ENCODE measurements at places on chromosomes 2 and 18.

GRCh38 chr18:31197676-31198075, 35.0 kb upstream of the DSC1 start:
- no peak for DNase-seq

DNA sequence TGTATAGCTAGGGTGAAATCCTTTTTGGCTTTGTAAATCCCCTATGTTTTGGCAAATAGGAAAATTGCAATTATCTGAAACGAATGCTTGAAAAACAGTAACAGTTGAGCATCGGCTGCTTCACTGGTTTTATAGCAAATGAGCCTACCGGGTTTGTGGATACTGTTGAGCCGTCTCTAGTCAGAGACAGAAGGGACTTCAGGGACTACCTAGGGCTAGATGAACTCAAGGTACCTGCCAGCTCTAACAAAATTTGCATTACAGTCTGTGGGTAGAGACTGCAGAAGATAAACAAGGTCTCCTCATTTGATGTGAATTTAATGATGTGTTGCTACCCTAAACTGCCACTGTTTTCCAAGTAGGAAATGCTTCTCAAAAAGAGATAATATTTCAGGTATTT, 101.1 kb downstream of the EML6 start:
- no peak for DNase-seq

GRCh38 chr18:32891130-32891529, 118.3 kb upstream of the KLHL14 start:
- no peak for DNase-seq

DNA sequence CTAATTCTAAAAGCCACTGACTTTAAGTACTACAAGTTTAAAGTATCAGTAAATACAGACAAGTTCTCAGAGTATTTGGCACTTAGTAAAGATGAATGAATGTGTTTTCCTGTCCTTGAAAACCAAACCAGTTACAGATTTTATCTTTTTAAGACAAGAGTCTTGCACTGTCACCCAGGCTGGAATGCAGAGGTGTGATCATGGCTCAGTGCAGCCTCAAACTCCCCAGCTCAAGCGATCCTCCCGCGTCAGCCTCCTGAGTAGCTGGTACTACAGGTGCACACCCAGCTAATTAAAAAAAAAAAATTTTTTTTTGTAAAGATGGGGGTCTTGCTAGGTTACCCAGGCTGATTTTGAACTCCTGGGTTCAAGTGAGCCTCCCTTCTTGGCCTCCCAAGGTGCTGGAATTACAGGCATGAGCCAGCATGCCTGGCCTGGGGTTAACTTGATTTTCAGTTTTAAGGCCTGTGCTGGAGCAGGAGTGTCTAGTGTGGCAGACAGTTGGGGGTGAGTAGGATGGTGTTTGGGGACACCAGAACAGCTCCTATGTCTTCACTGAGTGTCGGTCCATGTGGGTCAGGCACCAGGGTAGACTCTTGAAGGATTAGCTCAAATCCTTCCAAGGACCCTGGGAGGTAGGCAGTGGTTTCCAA, 9.7 kb downstream of the RPS7 start:
- no peak for DNase-seq

GRCh38 chr2:19358242-19359020, at the start of gene OSR1:
Gene OSR1 (minus strand): TSS chr2:19358623. CDS start chr2:19353805, 4,818 bp downstream.
- no peak for DNase-seq

GRCh38 chr18:923144-923866, 18.6 kb downstream of the ADCYAP1 start:
- no peak for DNase-seq

- DNase-seq = no peak
Observed at GRCh38 chr2:137173463-137173862, 408.1 kb downstream of the THSD7B start.

DNA sequence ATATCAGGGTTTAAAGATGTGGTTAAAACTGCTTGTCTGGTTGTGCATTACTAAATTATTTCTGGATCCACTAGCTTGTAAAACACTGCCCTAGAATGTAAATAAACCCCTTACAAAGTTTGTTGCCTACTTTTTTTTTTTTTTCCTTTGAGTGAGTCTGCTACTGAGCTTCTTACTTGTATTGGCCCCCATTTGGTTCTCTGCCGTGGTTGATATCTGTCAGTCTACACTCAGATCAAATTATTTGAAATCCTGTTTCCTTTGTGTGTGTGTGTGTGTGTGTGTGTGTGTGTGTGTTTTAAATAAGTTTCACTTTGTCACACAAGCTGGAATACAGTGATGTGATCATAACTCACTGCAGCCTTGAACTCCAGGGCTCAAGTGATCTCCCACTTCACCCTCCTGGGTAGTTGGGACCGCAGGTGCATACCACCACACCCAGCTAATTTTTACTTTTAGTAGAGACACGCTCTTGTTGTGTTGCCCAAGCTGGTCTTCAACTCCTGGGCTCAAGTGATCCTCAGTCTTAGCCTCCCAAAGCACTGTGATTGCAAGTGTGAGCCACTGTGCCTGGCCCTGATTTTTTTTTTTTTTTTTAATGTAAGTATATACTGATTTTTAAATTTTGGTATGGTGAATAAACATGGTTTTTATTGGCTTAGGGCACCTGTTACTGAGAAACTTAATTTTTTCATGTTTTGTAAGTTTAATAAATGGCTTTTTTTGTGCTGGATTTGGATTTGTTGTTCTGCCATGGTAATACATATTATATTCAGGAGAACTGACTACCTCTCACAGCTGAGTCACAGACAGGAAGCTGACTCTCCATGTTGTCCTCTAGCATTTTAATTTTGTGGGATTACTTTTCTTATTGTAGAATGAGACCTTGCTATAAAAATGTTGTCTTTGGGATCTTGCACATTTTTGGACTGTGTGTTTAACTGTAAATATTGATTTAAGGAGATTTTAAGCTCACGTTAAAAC, 48.5 kb downstream of the MAP4K4 start:
- no peak for DNase-seq

DNA sequence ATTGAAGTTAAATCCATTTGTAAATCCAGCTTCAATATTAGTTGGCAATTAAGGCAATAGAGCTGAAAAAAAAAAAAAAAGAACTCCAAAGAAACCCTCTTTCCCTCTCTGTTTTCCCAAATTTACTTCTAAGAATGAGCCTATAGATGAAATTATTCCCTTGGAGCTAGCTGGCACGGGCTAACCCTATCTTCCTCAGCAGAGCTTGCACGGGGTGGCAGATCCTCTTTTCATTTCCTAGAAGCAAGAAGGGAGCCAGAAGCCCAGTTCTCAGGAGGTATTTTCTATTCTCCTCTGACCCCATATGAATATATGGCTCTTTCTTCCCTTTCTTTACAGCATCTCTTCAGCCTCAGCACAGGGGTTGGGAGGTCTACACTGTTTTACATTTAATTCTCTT, 426.0 kb downstream of the TGIF1 start:
- no peak for DNase-seq

- DNase-seq = no peak
Observed at GRCh38 chr2:62306751-62307468, 111.0 kb downstream of the B3GNT2 start.

- DNase-seq = no peak
Observed at GRCh38 chr2:36359067-36359466, 3.5 kb downstream of the CRIM1 start.

DNA sequence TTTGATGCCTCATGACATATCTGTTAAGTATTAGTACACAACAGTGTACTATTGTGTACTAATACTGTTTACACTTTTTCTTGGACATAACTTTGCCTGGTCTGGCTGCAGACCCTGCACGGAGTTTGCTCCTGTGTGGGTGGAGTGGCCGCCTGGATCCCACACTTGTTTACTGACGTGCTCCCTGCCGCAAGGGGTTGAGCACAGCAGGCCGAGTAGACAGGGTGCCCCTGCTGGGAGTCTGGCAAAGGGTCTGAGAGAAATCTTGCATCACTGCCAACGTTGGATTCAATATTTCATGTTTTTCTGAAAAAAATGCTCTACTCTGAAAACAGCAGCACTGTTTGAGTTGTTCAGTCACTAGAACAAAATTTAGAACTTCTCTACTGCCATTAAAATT, 59.0 kb downstream of the PDK1 start:
- DNase-seq = no peak

DNA sequence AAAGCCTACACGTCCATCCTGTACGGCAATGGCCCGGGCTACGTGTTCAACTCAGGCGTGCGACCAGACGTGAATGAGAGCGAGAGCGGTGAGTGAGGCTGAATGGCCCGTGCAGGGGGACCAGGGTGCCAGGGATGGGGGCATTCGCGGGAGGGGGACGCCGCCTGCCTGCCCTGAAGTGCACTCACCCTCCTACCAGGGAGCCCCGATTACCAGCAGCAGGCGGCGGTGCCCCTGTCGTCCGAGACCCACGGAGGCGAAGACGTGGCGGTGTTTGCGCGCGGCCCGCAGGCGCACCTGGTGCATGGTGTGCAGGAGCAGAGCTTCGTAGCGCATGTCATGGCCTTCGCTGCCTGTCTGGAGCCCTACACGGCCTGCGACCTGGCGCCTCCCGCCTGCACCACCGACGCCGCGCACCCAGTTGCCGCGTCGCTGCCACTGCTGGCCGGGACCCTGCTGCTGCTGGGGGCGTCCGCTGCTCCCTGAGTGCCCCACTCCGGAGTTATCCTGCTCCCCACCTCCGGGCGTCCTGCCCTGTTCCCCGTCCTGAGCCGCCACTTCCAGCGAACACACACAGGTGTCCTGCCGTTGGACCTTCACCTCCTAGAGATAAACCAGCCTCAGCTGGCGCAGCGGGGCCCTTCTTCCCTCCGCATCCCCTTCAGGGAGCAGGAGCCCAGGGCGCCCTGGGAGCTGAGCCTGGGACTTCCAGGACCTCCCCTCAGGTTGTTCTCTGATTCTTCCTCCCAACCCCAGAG, 2.9 kb downstream of the ALPI start:
- DNase-seq = no peak

- no peak for DNase-seq
Observed at GRCh38 chr2:159900343-159900742, 102.3 kb upstream of the CD302 start.

DNA sequence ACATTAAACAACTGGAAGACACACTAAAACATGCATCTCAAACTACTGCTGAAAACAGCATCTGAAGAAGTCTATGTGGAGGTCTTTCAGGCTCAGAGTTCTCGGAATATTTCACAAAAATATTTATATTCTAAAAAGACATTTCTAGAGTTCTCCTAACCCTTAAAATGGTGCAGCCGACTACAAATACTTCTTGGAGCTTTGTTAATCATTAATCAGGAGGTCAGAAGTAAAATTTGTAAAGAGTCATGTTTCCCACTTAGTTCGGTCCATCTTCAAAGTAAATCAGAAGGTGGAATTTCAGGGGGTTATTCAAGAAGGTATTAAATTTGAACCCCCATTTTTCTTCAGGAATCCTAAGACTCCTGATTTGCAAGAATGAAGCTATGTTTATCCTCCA, 72.7 kb downstream of the FAM228A start:
- no peak for DNase-seq

DNA sequence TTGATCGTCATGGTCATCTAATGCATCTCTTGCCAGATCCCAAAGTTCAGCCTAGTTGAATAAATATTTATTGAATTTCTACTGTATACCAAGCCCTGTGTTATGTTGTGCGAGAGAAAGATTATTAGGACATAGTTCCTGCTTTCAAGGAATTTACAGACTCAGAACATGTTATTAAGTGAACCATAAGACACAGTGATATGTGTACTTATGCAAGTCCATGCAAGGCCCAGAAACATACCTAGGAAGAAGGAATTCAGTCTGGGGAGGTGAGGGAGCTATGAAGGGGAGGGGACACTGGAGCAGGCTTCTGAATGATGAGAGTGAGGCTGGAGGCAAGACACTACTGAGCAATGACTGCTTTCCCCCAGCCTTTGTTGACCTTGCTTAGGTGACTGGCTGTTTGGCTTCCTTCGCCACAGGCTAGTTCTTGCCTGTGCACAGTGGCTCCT, 81.4 kb downstream of the ACAA2 start:
- no peak for DNase-seq

DNA sequence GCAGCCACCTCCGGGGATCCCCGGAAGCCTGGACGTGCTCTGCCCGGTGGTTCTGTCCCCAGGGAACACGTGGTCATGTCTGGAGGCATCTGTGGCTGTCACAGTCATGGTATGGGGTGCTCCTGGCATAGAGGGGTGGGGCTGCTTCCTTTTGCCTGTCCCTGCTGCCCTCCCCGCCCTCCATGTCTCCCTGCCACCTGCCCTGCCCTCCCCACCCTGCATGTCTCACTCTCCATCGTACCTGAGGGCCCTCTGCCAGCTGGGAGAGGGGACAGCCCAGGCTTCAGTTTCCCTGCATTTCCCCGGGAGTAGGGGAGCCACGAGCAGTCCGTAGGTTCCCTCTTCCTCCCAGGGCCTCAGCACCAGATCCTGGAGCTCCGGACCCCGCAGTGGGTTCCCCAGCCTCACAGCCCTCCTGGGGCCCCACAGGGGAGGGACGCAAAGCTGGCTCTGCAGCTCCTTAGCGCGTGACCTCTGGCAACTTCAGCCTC, 90.0 kb upstream of the CTDP1 start:
- no peak for DNase-seq

DNA sequence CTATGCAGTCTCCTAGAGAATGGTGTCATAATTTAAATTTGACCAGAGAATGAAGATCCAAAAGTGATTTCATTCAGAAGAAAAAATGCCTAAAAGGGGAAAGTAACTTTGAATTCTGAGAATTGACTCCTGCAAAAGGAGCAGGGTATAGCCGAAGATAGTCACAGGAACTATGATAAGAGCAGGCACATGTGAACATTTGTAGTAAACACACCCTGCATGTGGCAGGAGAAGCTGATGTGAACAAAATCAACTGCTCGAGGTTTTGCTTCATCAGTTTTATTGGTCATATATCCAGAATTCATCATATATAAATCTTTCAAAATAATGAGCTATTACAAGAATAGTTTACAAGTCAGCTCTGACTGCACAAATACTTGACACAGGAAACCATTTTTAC, 14.0 kb downstream of the MCFD2 start:
- no peak for DNase-seq

DNA sequence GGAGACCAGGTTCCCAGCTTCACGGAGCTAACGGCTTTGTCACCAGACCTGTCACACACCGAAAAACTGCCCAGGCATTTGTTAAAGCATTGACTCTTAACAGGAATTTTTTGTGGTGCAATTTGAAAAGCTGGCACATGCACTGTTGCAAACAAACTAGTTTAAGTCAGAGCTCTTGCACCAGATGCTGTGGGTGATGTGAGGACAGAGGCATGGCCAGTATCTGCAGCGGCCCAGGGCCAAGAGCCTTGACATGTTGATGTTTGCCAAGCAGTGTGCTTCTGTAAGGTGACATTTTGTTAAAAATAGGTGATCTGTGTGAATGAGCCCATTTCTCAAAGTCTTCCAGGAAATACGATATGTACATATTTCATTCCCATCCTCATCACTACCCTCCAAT, 142.5 kb downstream of the MTCL1 start:
- DNase-seq = no peak

DNA sequence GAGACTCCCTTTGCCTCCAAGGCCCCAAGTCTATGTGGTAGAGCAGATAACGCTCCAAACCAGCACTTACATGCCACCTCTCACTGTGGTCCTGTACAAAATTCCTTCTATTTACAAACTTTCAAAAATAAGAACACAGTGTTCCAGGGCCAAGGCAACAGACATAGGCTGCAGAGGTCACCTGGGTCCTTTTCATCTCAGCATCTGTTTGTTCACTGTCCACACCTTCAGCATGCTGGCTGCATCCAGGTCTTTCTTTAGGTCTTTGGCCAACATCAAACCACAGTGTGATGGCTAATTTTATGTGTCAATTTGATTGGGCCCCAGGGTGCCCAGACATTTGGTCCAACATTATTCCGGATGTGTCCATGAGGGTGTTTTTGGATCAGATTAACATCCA, 20.0 kb upstream of the INO80C start:
- no peak for DNase-seq

GRCh38 chr2:206920951-206921350, 18.4 kb upstream of the CPO start:
- DNase-seq = no peak

All from NCI-H1436 treated with DMSO at 0.1 percent for 48 hours (cell line).